ENCODE measurements at places on chromosomes 12 and 14.

- DNase-seq: no peak
These were observed 148.2 kb upstream of the NAV3 start for GRCh38 chr12:77682488-77682887.

DNA sequence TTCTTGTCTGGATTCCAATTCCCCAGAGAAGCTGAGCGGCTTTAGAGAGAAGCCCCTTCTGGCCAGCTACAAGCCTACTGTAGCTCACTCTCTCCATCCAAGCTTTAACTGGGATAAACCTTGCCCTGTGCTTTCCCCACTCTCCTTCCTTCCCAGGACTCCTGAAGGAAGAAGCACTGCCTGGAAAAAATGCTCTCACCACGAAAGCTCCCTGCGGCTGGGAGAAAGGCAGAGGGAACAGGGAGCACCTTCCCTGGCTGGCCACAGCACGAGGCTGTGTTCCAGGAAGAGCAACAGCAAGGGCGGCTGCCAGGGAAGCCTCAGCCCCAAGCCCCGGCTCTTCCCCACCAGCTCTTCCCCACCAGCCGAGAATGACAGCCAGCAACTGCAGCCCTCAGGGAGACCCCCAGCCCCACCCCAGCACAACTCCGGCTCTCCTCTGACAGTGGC lies 40.8 kb upstream of the PNMA1 start:
- DNase-seq: no peak

DNA sequence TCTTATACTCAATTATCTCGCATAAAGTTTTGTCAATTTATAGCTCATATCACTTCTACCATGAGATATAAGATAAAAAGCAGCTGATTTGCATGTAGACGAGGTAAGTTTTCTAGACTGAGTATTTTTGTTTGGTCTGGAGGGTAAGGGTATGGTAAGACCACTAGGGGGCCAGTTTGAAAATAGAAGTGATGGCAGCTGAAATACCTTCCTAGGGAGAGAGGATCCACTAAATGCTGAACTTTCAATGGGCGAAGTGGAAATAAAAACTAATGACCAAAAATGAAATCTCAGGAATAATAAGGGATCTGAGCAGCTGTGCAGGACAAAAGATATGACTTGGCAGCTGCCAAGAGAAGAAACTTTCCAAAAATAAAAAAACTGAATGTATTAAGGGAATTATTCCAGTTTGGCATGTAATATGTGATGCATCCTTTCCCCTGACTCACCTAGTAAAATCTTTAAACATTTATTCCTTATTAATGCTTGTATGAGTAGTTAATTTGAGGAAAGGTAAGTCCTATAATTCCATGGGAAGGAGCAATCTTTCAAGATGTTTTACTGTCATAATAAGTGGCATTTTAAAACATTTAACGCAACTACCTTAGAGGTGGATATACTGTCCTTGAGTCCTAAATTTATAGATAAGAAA lies 754.5 kb downstream of the C12orf50 start:
- DNase-seq: no peak

DNA sequence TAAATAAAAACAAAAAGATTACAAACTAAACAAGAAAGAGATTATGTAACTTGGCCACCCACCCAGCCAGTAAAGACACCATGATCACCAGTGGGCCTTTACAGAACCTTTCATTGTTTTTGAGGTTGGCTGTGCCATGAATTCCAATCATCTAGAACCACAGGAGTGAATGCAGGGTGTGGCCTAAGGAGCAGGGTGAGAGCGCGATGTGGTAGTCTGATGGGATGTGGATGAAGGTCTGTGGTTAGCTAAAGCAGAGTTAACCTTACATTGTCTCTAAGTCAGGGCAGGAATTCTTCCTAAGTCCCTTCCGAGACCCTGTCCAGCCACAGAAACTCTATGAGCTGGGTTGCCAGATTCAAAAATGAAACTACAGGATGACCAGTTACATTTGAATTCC lies 54.0 kb upstream of the CDKN3 start:
- DNase-seq: no peak

GRCh38 chr12:61991661-61992060 lies 268.5 kb upstream of the USP15 start:
- no peak for DNase-seq

DNA sequence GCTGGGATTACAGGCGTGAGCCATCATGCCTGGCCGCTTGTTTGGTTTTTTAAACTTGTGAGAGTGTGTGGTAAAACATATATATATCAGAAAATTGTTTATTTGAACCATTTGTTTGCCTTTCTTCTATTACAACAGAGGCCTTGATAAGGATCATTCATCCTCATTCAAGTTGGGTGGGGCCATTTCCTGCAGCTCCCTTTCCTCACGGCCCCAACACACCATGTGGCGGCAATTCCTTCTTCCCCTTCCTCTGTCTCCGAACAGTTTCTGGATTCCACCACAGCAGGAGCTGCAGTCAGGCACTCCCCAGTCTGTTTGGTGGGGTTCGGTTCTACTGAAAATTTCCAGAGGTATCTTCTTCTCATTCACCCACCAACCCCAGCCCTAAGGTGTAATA lies 42.0 kb upstream of the RASSF3 start:
- DNase-seq: no peak

GRCh38 chr12:58302487-58303011 lies 361.2 kb downstream of the ATP23 start:
- DNase-seq: no peak

DNA sequence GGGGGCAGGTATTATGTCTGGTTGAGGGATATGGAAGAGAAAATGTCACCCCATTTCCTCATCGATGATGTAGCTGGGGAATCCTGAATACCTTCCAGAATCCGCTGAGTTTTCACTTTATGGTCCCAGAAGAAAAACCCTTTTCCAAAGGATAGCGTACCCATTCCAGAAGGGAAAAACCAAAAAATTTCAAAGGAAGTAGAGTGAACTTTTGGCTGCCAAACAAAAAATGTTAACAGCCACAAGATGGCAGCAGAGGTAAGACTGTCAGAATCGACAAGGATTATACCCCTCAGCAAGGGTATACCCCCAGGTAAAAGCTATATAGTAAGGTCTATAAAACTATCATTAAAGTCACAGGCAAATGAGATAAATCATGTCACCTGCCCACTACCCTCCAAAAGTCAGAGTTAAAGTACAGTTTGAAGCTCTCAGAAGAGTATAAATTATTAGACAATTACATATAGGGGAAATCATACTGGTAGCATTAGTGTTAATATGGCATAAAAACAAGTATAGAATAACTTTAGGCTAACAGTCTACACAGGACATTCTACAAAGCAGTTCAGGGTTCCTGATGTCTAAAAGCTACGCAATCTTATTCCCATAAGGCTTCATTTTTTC lies 18.0 kb downstream of the ACIN1 start:
- DNase-seq: no peak

GRCh38 chr12:102388469-102388868 lies 91.9 kb downstream of the IGF1 start:
- DNase-seq: no peak

GRCh38 chr14:64824471-64824870 lies 55.2 kb downstream of the SPTB start:
- no peak for DNase-seq

GRCh38 chr12:104747955-104748354 lies 210.1 kb downstream of the SLC41A2 start:
- no peak for DNase-seq

DNA sequence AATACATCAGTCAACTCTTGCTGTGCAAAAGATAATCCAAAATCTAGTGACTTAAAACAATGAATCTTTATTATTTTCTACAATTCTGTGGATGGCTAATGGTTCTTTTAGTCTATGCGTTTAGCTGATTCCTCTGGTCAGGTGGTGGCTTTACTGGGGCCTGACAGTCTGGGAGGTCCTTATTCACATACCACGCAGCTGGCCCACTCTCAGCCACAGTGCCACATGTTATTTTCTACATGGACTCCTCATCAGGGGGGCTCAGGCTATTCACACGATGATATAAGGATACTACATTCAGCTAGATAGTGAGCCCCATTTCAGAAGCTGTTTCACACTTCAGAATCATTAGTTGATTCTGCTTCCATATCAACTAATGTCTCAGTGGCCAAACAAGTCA lies 287.5 kb upstream of the MGAT4C start:
- DNase-seq: no peak
